ENCODE measurements at places on chromosomes 6 and 20. TPM values are rescaled to one million over a fixed set of nuclear protein-coding genes. Genes with fewer than 3 reads are reported as not detected.

DNA sequence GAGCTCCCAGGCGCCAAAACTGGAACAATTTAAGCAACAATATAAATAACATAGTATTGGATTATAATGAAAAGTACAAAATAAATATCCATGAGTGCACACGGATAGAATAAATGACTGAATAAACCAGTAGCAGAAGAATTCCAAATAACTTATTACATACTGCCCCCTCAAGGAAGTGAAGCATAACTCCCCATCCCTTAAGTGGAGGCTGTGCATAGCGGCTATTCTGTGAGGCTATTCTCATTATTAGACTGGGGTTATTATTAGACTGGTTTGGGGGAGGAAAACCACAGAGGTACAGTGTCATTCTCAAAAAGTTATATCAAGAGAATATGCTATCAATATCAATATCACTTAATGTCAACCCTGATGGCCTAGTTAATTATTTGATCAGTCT, 94.4 kb upstream of the SIRPA start:
- no peak overlapping the region for H3K4me3 ChIP-seq
- H3K36me3 ChIP-seq: no peaks in the 10 kb centered on the region
- H3K4me1 ChIP-seq: peaks cover 37% of the 10 kb centered on the region
- peaks cover 11% of the 10 kb centered on the region for H3K27me3 ChIP-seq
- no peak for DNase-seq

GRCh38 chr6:168371185-168371584, 51.6 kb upstream of the DACT2 start:
- DNase-seq: no peak
- H3K27ac ChIP-seq: no peak overlapping the region
- H3K4me3 ChIP-seq: no peak overlapping the region
- H3K36me3 ChIP-seq: peaks cover 4% of the 10 kb centered on the region

GRCh38 chr6:83708970-83709747, at the start of gene SNAP91:
TSS of gene SNAP91 (minus strand) at chr6:83709101. CDS start at chr6:83707927, 1,174 bp downstream.
- H3K4me3 ChIP-seq: peak within 1 kb of the TSS; percentile 92
- H3K4me1 ChIP-seq: no peaks in the 10 kb centered on the region
- H3K36me3 ChIP-seq: no peaks in the 10 kb centered on the region
- DNase-seq: peak; percentile 56

DNA sequence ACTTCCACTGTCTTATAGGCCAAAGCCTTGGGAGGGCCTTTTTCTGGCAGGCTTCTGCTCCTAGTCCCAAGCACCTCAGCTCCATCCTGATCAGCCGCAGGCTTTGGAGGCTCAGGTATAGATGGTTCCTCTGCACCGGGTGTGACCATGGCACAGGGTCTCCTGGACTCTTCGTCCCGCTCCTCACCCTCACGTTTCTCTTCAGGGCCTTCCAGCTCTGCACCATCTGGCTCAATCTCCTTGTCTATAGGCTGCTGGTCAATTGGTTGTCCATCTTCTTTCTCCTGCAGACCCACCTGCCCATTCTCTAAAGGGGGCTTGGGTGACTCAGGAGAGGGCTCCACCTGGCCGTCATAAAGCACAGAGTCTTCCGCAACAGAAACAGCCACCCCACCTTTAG, 37.0 kb downstream of the BFSP1 start:
- DNase-seq: no peak
- H3K4me1 ChIP-seq: no peaks in the 10 kb centered on the region
- H3K27ac ChIP-seq: no peak overlapping the region
- no peaks in the 10 kb centered on the region for H3K36me3 ChIP-seq
- H3K4me3 ChIP-seq: no peak overlapping the region

- no peaks in the 10 kb centered on the region for H3K36me3 ChIP-seq
- H3K4me1 ChIP-seq: peaks cover 4% of the 10 kb centered on the region
- no peak overlapping the region for H3K27ac ChIP-seq
- no peaks in the 10 kb centered on the region for H3K27me3 ChIP-seq
Measured at GRCh38 chr6:139519571-139520031, 145.2 kb upstream of the CITED2 start.

The KHDRBS2 gene
- not detected for total RNA-seq

DNA sequence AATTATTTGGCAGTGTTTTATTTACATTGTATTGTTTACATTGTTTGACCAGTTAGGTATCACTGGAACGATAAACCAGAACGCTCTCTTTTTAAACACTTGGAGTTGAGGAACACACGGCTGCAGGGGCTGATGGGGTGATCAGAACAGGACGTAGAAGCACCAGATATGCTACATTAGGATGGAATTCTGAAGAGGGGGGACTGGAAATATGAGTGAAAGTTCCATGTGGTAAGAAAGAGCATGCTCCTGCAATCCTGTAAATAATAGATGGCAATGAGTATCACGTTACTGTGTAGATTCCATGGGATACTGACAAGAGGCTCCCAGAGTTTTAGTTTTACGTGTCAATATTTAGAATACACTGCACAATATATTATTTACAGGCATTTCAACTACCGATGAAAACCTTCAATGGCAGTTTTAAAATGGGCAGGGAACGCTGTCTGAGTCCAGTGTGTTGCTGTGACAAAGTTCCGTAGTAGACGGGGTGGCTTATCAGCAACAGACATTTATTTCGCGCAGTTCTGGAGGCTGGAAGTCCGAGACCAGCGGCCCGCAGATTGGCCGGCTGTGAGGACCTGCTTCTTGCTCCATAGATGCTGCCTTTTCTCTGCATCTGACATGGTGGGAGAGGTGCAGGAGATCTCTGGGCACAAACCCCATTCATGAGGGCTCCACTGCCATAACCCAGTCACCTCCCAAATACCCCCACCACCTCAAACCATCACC, 43.1 kb downstream of the SYNJ2 start:
- no peak for DNase-seq
- H3K36me3 ChIP-seq: peaks cover 16% of the 10 kb centered on the region
- H3K4me1 ChIP-seq: peaks cover 58% of the 10 kb centered on the region
- no peak overlapping the region for H3K4me3 ChIP-seq
- no peak overlapping the region for H3K27ac ChIP-seq

DNA sequence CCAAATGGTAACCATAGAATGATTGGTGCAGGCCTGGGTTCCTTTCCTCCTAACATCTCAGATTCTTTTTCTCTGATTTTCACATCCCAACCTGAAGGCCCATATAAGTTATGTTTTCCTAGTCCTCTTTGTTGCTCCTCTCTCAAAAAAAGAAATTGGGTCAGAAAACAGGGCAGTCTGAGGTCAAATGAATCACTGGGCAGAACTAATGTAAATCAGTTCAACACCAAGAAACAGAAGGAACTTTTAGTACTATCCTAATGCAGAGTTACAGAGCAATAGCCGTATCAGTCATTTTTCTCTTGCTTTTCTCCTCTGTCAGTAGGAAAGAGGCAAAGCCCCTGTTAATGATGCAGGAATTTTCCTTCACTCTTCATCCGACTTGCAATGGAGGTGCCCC, 11.0 kb upstream of the TPD52L1 start:
- H3K27ac ChIP-seq: no peak overlapping the region
- no peak for DNase-seq
- peak overlapping the region; percentile 6 for H3K4me3 ChIP-seq
- H3K27me3 ChIP-seq: peaks cover 2% of the 10 kb centered on the region

- no peak overlapping the region for H3K4me3 ChIP-seq
- no peak overlapping the region for H3K27ac ChIP-seq
- no peak for DNase-seq
Measured at GRCh38 chr6:45431317-45432065, 53.8 kb upstream of the SUPT3H start.

The SNAP25 gene
- total RNA-seq: 0.38 TPM

The CRISP2 gene
- total RNA-seq: not detected

DNA sequence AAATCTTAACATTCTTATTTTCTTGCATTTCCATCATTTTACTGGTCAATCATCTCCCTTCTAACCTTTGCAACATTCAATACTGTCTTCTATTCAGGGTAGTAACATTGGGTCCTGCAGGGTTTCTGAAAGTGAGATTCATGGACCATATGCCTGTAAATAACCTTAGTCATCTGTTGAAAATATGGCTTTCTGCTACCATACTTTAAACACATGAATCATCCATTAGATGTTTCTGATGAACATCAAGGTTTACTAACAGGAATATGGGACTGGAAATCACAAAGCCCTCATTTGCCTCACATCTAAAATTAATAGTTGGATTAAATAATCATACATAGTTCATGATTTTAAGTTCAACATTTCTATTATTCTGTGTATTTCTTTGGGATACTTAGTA, 475.9 kb upstream of the MARCKS start:
- H3K4me3 ChIP-seq: no peak overlapping the region
- no peaks in the 10 kb centered on the region for H3K36me3 ChIP-seq
- no peaks in the 10 kb centered on the region for H3K4me1 ChIP-seq
- DNase-seq: no peak

- no peak overlapping the region for H3K4me3 ChIP-seq
- DNase-seq: no peak
- H3K4me1 ChIP-seq: peaks cover 3% of the 10 kb centered on the region
- no peak overlapping the region for H3K27ac ChIP-seq
- no peaks in the 10 kb centered on the region for H3K36me3 ChIP-seq
- H3K27me3 ChIP-seq: peaks cover 2% of the 10 kb centered on the region
Measured at GRCh38 chr6:12328701-12329100, 38.5 kb downstream of the EDN1 start.

- H3K27me3 ChIP-seq: peaks cover 2% of the 10 kb centered on the region
- H3K27ac ChIP-seq: no peak overlapping the region
- no peak for DNase-seq
Measured at GRCh38 chr20:37042986-37043972, 52.5 kb downstream of the RBL1 start.

The ENPP1 gene
- total RNA-seq: 32.4 TPM

- H3K27ac ChIP-seq: peak overlapping the region; percentile 94
- peak; percentile 32 for DNase-seq
- H3K27me3 ChIP-seq: peaks cover 8% of the 10 kb centered on the region
- H3K36me3 ChIP-seq: peaks cover 10% of the 10 kb centered on the region
- H3K4me3 ChIP-seq: no peak overlapping the region
Measured at GRCh38 chr6:157954150-157955117, 27.2 kb upstream of the SYNJ2 start.

GRCh38 chr6:44675449-44675848, 287.9 kb downstream of the CDC5L start:
- H3K4me3 ChIP-seq: no peak overlapping the region
- DNase-seq: no peak
- no peak overlapping the region for H3K27ac ChIP-seq
- peaks cover 8% of the 10 kb centered on the region for H3K4me1 ChIP-seq
- no peaks in the 10 kb centered on the region for H3K36me3 ChIP-seq

DNA sequence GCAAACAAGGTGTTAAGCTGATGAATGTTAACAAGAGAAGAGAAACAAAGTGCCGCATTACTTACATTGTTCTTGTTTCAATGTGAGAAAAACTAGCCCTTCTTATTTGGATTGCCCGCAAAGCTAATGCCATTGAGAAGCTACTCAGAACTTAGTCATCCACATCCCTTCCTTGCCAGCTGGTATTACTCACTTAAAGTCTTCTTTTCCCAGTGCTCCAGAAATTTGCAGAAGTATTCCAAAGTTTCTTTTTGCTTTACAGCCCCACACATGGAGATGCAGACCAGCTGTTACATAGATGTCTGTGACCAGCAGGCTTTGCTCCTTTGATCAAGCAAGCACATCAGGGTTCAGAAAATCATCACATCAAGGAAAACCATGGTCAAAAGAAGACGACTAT, 529.0 kb downstream of the TBC1D32 start:
- H3K4me1 ChIP-seq: no peaks in the 10 kb centered on the region
- no peak overlapping the region for H3K27ac ChIP-seq
- H3K27me3 ChIP-seq: no peaks in the 10 kb centered on the region
- no peak overlapping the region for H3K4me3 ChIP-seq
- H3K36me3 ChIP-seq: no peaks in the 10 kb centered on the region
- DNase-seq: no peak

GRCh38 chr6:815348-815738, 122.4 kb upstream of the EXOC2 start:
- H3K4me3 ChIP-seq: no peak overlapping the region
- no peak overlapping the region for H3K27ac ChIP-seq
- H3K4me1 ChIP-seq: peaks cover 5% of the 10 kb centered on the region
- no peaks in the 10 kb centered on the region for H3K36me3 ChIP-seq

GRCh38 chr6:39821046-39821740, 29.0 kb downstream of the DAAM2 start:
- H3K36me3 ChIP-seq: no peaks in the 10 kb centered on the region
- peaks cover 3% of the 10 kb centered on the region for H3K27me3 ChIP-seq
- DNase-seq: no peak
- peaks cover 20% of the 10 kb centered on the region for H3K4me1 ChIP-seq
- no peak overlapping the region for H3K4me3 ChIP-seq
- H3K27ac ChIP-seq: peak overlapping the region; percentile 1

The UBE2V1 gene
- 223 TPM for total RNA-seq

The LZTS3 gene
- total RNA-seq: 6.1 TPM

The SEL1L2 gene
- total RNA-seq: not detected

Data from endothelial cell (in vitro differentiated cells).